Muscle of arm (tissue), 14 donors: ENCODE measurements at places on chromosomes 4 and X.

DNA sequence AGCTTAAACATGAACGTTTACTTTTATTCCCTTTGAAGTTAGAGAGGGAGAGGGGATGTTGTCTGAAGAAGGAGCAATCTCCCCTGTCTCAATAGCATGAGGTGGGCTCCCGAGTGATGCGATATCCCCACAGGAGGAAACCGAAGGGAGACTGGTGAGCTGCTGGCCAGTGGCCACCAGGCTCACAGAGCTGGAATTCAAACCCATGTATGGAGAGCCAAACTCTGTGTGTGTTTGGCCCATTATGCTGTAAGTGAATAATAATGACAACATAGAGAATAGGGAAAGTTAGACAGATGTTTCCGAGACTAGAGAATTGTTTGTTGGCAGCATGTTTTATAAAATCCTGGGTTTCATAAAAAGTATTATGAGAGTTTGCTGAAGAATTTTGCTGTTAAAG lies 66.1 kb upstream of the CLNK start:
- peak; percentile 71 for DNase-seq

DNA sequence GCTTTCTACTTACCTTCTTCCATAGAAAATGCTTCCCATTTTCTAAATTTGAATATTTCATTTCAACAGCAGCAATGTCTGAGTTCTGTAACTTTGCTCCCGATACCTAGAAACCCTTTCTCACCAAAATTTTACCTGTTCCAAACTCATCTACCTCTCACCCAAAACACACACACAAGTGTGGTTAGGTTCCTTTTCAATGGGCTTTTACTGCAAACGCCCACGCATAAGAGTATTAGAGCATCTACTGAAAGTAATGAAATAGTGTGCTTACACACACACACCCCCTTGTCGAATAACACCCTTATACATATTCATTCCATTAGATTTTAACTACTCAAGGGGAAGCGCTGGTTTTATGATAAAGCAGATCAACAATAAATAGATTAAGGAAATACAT lies 610.3 kb upstream of the AADAT start:
- DNase-seq = no peak

- DNase-seq = no peak
Observed at GRCh38 chr4:48008021-48008596, 8.4 kb downstream of the CNGA1 start.

GRCh38 chrX:145687146-145687545 lies 130.5 kb upstream of the SLITRK2 start:
- DNase-seq = no peak

DNA sequence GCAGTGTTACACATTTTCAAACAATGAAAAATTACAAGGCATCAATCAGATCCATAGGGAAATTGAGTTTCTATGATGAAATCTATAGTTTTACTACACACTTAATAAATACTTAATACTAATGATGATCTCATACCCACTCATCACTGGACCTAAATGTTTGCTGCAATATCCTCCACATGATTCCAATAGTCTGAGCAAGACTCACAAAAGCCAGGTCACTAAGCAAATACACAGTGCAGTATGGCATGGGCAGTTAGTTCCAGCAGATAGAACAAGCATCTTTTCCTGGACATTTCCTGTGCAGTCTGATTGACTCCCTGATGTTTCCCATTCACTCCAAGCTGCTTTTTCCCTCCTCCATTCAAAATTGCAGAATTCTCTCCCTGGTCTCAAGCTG lies 109.0 kb upstream of the ATOH1 start:
- no peak for DNase-seq

GRCh38 chrX:28979877-28980276 lies 392.6 kb downstream of the IL1RAPL1 start:
- no peak for DNase-seq

DNA sequence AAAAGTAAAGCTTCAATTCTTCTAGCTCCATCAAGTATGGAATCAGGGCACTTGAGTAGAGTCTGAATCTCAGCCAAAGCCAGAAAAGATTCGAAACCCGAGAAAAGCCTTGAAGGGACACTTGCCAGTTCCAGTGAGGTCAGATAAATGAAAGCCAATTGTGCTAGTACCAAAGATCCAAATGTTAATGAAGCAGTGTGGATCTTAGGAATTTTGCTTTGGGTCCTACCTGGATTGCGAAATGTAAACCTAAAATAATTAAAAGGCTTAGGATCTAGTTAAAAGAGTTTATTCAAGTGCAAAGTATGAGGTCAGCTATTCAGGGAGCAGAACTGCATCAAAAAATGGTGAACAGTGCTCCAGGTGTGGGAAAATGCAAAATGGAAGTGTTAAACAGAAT lies 552.6 kb downstream of the NAP1L3 start:
- no peak for DNase-seq

- no peak for DNase-seq
Observed at GRCh38 chr4:77036206-77036605, 39.6 kb downstream of the CCNI start.

GRCh38 chr4:153904011-153904410 lies 115.1 kb upstream of the SFRP2 start:
- no peak for DNase-seq

DNA sequence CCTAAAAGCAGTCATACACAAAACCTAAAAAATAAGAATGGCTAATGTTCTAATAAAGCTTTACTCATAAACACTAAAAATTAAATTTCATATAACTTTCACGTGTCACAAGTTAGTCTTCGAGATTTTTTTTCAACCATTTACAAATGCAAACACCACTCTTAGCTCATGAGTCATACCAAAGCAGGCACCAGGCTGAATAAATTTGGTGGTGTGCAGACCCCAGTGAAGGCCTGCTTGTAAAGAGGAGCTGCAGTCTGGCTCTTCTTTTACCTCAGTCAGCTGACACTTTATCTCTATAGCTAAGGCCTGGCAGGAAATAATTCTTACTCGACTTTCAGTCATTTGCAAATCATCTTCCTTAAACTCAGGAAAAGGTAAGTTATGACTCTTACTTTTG lies 37.4 kb downstream of the CLOCK start:
- DNase-seq = no peak

GRCh38 chrX:28585767-28586166 lies 1.5 kb upstream of the IL1RAPL1 start:
- DNase-seq = no peak

GRCh38 chr4:97507587-97508245 lies 635.6 kb downstream of the STPG2 start:
- DNase-seq = no peak

DNA sequence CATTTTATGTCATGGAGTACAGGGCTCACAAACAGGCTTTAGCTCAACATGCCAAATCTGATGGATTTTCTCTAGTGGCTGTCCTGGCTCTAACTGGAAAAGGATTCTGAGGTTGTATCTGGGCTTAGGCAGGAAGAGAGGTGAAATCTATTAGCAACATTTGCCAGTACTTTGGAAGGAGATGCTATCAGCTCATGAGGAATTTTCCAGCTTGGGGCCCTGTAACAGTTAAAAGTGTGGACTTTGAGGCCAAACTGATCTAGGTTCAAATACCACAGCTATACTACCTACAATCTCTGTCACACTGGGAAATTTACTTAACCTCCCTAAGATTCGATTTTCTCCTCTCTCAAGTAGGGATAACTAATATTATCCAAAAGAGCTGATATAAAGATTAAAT lies 119.0 kb upstream of the HCCS start:
- no peak for DNase-seq

DNA sequence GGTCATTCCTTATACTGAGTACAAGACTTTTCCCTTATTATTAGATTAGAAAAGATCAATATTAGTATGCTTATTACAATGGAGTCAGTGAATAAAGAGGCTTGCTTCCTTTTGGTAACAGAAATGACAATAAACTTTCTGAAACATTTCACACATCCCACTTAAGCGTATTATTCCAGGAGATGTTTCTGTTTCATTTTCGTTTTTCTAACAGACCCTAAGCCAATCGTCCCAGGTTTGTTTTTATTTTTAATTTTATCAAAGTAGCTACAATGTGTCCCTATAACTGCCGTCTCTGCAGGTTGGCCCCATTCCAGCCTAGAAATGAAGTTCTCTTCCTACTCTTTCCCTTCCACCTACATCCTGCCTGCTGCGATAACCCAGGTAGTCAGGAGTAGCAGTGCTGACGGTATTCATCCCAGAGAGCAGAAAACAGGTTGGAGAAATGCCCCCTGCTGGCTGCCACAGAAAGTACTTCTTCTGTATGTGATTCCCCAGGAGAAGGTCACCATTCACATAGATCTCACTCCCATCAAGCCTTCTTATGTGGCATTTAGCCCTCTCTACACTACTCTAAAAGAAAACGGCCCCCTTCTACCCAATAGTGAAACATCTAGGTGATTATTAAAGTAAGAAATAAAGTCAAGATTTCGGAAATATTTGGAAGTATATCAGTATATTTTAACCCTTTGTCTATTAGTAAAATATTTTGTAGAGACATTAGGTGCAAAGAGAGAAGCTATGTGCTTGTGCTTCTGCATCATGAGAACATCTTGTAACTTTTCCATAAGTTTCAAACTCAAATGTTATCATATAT lies 40.4 kb downstream of the ENPEP start:
- DNase-seq = peak; percentile 27

DNA sequence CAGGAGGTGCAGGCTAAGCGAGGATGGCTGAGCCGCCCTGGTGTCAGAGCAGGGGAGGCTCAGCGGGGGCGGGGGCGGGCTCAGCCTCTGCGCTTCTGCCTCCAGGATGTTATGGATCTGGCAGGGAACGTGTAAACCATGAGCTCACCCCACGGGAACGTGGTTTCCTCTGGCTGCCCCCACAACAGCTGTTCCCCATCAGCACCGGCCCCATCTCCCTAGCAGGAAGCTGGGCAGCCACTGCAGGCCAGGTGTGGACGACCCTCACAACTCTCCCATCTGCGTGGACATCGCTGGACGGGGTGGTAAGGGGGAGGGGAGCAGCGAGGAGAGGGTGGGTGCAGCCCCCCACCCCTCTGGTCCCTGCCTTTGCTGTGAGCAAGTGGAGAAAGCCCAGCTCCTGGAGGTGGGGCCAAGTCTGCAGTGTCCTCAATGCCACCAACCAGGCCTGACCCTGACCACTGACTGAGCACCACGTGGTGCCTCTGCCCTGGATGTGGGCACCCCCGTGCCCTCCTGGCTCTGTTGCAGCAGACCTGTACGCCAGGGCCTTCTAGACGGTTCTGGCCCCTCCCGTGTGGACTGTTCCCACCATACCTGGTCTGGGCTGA lies 28.1 kb upstream of the SPON2 start:
- DNase-seq = peak; percentile 89

DNA sequence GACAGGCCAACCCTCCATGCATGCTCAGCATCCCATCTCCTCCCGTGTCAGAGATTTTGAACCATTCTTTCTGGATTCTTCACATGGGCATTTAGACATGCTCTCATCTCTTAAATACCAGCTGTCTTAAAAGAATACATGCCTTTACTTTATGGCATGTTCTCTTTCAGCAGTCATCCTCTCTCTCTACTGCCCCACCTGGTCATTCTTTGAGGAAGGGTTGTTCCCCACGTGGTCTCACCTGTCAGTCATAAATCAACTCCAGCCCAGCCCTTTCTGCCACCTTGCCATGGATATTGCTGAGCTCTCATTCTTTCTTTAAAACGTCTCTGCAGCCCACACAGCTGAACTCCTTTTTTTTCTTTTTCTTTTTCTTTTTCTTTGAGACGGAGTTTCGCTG lies 111.3 kb downstream of the ARHGAP10 start:
- DNase-seq = no peak

DNA sequence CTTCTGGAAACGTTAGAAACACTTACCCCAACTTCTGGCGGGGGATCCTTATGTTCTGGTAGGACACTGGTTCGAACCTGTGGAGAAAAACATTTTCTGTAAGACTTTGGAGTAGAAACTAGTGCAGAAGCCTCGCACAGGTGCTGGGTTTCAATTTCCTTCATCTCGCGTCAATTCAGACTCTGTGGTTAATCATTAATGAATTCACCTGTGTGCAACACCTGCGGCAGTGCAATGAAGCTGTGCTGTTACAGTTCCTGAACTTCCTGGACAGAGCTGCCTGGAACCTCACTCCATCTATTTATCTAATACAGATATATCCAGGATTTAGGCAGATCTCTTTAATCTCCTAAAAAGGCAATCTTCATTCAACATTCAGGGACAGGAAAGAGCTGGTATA lies 531.4 kb downstream of the INPP4B start:
- DNase-seq = no peak

DNA sequence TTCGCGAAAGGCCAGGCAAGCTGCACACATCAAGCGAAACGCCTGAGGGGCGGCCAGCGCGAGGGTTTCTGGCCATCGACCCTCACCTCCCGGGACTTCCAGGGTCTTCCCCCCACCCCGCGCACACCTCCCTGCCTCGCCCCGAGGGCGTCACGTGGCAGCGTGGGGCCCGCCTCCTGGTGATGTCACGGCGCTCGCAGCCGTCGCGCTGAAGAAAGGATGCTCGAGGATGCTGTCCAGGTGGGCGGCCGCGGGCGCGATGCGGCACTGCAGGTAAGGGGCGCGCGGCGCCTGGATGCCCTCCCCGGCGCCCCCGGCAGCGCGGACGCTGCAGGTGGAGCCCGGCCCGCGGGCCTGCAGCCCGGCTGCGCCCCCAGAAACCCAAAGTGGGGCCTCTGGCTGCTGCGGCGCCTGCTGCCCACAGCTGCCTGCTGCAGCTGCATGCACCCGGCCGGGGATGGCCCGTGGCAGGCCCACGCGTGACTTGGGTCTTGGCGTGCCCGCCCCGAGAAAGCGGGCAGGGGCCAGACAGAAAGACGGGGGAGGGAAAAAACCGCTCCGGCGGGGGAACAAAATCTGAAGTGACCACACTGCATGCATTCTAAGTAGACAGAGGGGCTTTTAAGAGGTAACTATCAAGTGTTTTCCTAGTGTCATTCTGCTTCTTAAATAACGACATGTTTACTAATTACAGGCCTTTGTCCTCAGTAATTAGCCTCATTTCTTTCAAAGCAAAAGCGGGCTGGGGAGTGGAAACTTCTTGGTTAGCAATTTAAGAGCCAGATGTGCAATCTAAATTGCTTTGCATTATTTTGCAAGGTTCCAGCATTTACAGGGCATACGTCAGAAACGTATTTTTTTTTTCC lies 1.7 kb downstream of the CLCN4 start:
- no peak for DNase-seq

DNA sequence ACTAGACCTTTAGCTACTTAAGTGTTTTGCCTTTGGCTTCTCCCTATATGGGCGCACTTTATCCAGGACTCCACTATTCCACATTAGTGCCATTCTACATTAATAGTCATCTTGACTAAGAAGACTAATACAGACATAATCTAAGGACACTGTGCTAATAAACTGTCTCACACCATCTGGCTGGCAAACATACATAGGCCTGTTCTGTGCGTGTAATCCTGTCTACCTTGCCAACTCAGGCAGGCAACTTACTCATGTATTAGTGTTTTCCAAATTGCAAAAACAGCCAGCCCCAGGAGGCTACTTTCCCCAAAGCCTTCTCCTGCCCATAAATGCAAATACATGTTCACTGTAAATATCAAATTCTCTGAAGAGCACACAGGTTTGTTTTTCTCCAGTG lies 587.3 kb downstream of the TMA16 start:
- DNase-seq = no peak

- no peak for DNase-seq
Observed at GRCh38 chr4:42709392-42710065, 52.6 kb upstream of the ATP8A1 start.
